ENCODE measurements at places on chromosomes 2 and 18.

GRCh38 chr2:126890551-126891450 is 7.9 kb upstream of the TEX51 start:
- no peak for DNase-seq

- no peak for DNase-seq
Observed at GRCh38 chr2:96129528-96130120, 8.7 kb downstream of the ASTL start.

DNA sequence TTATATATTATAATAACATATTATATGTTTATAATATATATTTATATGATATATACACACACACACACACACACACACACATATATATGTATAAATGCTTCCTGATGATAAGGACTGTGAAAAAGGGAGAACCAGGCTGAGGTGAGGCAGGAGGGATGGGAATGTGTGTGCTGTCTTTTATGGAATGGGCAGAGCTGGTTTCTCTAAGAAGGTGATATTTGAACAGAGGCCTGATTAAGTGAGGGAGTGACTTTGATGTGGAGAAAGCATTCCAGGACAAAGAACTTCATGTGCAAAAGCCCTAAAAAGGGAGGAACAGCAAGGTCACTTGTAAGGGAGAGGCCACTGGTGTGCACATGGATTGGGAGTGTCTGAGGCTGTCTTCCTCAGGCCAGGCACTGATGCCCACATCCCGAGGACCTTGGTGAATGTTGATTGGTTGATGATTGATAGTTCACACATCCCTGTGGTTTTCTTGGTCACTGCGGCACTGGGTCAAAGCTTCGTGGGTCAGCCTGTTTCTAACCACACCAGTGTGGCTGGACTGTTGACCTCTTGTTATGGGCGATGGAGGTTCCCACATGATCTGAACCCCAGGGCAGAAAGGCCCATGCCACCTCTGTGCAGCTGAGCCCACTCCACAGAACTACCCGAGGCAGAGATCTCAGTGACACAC is 196.9 kb downstream of the MYCN start:
- DNase-seq = no peak

DNA sequence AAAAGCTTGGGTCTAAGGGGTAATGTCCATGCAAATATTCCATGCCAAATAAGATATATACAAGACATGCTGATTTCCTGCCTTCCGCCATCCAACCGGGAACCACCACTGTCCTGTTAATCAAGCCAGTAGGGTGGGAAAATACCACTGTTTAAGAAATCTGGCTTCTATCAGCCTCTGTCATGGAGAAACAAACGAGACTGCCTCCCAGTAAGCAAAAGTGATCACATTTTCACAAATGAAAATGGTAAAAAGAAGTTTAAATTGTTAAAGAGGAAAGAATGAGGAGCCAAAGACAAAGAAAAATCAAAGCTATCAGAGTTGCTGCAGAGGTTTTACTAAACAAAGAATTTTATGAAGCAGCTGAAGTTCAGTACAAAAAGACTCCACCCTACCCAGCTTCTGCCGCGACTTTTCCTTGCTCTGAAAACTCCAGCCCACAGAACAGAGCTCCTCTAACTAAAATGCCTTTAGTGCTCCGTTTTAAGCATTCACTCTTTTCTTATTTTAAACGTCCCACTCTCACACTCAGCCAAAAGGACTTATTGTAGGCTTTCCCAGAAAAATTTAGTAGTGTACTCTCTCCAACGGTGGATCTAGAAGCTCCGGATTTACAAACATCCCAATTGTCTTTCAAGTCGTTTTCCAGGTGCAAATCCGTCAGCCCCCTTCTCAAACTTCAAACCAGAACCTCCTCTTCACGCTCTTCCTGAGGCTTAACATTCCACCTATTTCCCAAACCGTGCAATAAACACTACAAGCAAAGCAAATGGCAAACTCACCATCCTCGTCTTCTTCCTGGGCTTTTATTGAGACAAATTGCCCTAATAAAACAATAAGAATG is 613 bp downstream of the COL5A2 start:
- peak; percentile 38 for DNase-seq

GRCh38 chr18:23276451-23276850 is 141.2 kb downstream of the CABLES1 start:
- no peak for DNase-seq

- no peak for DNase-seq
Observed at GRCh38 chr2:98378901-98379300, 32.6 kb downstream of the CNGA3 start.

DNA sequence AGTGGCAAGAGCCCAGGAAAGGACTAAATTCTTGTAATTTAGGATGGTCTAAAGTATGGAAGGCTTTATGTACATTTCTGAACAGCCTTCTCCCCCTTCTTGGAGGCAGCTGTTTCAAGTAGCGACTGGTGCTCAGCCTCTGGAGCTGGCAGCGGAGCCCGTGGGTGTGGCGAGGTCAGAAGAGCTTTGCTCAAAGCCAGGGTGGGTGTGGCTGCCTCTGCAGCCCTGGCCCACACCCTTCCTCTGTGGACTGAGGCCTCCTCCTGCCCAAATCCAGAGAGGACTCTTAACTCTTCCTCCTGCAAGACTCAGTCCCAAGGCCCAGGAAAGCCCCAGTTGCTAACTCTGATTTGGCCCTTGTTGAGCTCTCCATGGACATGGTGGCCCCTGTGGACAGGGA is 202.1 kb upstream of the REV1 start:
- DNase-seq = no peak

DNA sequence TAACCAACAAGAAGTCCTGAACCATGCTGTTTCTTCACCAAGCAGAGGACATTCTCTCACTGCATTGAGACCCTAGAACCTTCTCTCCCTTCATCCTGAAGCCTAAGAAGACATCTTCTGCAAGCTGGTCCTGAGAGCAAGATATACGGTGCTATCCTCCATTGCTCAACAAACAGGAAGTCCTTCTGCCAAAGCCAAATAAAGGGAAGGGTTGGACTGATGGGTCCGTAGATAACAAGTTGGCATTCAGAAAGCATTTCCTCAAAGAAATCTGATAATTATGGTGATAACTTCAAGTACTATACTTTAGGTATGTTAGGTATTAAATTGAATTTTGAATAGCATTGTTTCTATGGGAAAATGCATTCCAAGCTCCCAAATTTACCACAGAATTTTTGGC is 23.3 kb downstream of the GRB14 start:
- DNase-seq = no peak

- DNase-seq = no peak
Observed at GRCh38 chr18:23356424-23356823, 96.7 kb upstream of the RIOK3 start.

- DNase-seq = no peak
Observed at GRCh38 chr2:169237286-169237685, 125.0 kb downstream of the LRP2 start.

DNA sequence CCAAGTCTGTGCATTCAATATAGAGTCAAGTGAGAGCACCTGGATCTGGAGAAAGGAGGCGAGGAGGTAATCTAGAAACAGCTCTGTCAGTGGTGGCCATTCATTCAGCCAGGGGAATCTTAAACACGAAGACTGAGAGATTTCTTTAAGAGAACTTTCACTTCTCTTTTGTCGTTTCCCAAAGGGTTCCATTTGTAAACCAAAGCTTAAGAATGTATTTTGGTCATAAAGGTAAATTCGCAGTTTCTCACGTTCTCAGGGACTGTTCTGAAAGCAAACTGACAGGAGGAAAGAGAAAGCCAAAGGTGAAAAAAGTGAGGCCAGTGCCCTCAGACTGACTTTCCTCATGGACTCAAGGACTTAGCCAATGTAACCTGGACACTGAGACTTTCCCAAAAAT is 513.5 kb downstream of the CMPK2 start:
- no peak for DNase-seq

DNA sequence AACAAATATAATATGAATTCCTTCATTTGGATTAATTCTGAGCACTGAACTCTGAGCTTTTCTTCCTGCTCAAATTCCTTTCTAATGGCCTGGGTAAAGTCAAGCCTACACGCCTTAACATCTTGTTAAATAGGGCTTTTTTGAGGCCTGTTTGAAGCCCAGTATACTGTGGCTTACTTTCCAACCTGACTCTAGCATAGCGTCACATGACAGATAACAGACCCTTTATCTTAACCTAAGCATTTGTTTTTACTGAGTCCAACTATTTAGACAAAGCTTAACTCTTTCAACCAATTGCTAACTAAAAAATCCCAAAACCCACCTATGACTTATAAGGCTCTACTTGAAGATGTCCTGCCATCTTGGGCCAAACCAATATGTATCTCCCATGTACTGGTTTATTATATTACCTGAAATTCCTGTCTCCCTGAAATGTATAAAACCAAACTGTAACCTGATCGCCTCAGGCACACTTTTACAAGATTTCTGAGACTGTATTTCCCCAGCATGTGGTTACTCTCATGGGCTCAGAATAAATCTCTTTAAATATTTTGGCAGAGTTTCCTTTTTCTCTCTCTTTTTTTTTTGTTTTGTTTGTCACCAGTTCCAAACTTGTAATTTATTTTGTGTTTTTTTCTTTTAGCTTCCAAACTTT is 271.1 kb upstream of the VWC2L start:
- no peak for DNase-seq

- DNase-seq = peak; percentile 64
Observed at GRCh38 chr2:215269397-215270117, 42.3 kb upstream of the ATIC start.

DNA sequence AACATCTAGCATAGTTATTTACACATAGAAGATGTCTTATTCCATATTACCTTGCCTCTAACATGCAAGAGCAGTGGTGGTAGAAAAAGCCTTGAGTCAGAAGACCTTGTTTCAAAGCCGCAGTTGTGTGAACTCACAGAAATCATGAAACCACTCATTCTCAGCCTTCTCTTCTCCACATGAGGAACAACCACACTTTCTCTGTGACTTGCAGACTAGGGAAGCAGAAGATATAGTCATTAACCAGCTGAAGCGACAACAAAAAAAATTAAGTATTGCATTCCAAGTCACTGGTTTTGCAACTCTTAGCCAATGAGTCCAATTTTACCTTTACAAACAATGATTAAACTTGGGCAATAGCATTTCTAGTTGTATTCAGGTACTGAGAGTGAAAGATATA is 19.0 kb downstream of the TWSG1 start:
- DNase-seq = no peak

GRCh38 chr2:11123856-11124759 is 31.2 kb upstream of the SLC66A3 start:
- DNase-seq = peak; percentile 88

- no peak for DNase-seq
Observed at GRCh38 chr2:95027369-95027720, 1.8 kb downstream of the MAL start.

DNA sequence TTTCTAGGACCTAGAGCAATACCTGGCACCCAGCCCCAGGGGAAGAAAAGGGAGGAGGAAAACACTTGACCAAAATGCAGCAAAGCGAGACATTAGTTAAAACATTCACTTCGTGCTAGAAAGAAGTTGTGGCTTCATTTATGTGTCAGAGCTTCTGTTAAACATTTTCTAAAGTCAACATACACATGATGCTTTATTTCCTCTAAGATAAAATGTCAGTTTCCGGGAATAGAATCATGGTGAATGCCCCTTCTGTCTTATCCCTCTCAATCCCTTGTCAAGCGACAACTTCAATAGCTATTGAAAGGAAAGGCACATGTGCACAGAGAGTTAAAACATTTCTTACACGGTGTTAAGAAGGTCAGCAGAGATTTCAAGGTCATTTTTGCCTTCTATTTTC is 404.6 kb upstream of the CWC22 start:
- DNase-seq = no peak

- DNase-seq = no peak
Observed at GRCh38 chr2:239153806-239154591, 246.8 kb downstream of the HDAC4 start.

DNA sequence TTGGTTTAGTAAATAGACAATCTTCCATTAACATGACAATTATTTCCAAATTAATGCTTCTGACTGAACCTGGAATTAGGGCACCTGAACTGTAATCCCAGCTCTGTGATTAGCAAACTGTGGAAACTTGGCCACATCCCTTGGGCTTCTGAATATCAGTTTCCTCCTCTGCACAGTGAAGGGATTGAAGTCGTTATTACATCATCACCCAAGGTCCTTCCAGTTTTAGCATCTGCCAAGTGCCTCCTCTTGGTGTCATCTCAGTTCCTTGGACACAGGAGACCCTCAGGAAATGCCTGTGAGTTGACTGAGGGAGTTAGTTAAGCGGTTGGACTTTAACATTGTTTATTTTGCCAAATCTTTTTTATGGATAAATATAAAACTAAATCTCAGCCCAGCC is 64.8 kb downstream of the MOGAT1 start:
- no peak for DNase-seq

GRCh38 chr2:148802448-148803220 is 72.4 kb upstream of the KIF5C start:
- DNase-seq = no peak

- DNase-seq = no peak
Observed at GRCh38 chr18:76399613-76400391, 95.2 kb downstream of the ZNF516 start.

All from iPS-NIHi11 (cell line).